ENCODE measurements at places on chromosomes 1 and 21.

DNA sequence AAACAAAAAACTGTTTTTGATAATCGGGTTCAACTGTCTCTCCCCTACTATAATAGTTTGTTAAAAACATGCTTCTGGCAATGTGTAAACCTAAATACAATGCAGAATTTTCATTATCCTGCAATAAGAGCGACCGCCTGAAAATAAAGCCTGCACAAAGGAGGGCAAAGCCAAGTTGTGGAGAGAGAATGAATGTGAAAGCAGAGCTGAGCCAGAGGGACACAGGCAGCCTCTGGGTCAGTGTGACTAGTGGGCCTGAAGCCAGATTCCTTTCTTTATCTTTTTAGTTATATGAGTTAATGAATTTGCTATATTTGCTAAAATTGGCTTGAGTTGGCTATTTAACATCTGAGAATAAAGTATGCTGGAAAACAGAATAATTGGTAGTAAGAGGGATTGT lies 615.2 kb downstream of the PLA2G4A start:
- no peak for DNase-seq

GRCh38 chr1:174167265-174167803 lies 8.0 kb downstream of the RABGAP1L start:
- DNase-seq = no peak

GRCh38 chr1:4549930-4550329 lies 104.5 kb upstream of the AJAP1 start:
- peak; percentile 33 for DNase-seq

- DNase-seq = peak; percentile 7
Observed at GRCh38 chr1:115426231-115426771, 88.3 kb upstream of the NGF start.

DNA sequence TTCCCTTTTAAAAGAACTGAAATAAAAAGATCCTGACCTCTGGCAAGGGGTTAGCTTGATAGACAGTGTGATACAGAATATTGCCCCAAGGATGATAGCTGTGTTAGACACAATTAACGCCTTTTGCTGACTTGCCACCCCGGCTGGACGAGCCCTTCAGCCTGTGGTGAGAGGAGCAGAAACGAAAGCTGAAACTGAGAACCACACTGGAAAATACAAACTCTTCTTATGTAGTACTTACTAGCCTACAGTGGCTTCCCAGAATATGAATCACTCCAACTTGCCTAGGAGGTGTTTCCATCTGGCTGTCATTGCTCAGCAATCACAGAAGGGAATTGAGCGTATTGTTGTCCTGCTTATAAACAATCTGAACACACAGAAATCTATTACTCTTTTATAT lies 22.9 kb downstream of the SAMSN1 start:
- no peak for DNase-seq

GRCh38 chr1:90356101-90356500 lies 361.0 kb downstream of the BARHL2 start:
- no peak for DNase-seq

GRCh38 chr1:78236716-78237115 lies 190.9 kb downstream of the GIPC2 start:
- no peak for DNase-seq

DNA sequence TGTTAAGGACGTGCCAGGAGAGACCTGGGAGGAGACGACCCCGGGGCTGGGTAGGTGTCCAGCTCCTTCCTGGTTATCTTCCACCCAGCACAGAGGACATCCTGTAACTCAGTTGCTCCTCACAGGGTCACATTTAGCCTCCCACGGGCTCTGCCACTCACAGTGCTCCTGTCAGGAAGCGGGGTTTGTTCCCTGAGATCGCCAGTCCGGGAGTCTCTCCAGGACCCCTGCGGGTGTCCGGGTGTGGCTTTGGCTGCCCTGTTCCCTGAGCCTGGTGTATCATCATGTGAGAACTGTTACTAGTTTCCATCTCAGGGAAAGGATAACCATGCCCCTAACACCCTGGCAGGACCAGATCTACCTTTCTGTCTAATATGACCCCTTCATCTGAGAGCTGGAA lies 158.2 kb upstream of the RUNX1 start:
- DNase-seq = no peak

DNA sequence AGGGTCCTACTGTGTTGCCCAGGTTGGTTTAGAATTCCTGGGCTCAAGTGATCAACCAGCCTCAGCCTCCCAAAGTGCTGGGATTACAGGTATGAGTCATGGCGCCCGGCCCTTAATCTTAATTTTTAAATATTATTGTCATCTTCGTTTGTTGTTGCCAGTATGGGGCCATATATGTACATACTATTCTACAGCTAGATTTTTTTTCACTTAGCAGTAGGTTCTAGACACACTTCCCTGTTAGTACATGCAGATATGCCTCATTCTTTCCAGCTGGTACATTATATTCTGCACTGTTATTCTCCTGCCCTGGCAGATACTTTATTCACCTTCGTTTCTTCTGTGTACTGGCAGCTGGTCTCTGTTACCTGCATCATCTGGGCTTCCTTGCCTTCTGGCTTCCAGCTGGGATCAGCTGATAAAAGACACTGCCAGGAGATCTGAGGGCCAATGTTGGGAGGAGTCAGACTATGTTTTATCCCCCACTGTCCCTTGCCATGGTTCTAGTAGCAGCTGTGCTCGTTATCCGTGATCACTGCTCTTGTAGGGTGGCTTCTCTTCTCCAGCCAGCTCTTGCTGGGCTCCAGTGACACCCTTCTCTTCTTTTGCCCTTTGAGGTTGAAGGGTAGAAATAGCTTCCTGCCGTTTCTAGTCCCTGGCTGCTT lies 24.7 kb downstream of the ST3GAL3 start:
- DNase-seq = no peak

DNA sequence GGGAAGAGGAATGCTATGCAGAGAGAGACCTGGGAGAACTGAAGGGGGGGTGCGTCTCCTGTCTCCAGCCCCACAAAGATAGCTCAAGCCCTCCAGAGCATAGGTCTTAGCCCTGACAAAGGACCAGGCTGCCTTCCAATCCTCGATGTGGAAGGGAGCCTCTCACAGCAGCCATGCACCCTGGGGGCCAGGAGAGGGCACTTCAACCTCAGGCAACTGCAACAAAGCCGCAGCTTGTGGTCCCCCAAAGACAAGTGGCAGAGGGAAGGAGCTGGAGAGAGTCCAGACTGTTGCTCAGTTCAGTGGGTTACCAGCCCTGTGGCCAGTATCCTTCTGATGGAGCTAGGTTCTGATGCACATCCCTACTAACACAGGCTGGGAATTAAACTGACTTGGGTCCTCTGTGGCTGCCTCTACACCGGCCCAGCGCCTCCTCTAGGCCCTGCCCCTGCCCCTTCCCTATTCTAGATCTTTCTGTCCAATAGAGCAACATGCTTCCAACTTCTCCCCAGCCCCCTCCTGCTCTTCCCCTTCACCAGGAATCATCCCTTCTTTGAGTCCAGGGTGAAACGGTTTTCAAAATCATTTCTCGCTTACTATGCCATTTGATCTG lies 100.7 kb upstream of the SPATA6 start:
- DNase-seq = peak; percentile 35

GRCh38 chr1:57024855-57025254 lies 59.0 kb upstream of the C8B start:
- DNase-seq = peak; percentile 0

DNA sequence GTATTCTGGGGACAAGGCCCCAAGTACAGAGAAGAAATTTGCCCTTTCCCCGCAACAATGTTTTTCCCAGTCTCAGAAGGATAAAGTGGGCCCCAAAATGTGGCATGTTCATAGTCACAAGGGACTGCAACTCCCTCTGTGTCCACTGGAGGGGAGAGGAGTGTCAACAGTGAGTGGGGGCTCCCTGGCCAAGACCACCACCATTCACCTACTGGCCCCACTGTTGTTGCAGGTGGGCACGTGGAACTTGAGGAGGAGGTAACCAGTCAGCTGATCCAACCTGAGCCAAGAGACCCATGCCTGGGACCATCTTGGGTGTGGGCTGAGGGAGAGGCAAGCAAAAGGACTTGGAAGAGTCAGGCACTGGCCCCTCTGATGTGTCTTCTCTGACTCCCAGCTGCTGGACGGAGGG lies 777 bp downstream of the NUDT17 start:
- peak; percentile 56 for DNase-seq

- no peak for DNase-seq
Observed at GRCh38 chr1:34900775-34901502, 28.5 kb downstream of the DLGAP3 start.

GRCh38 chr1:228228601-228229074 lies 20.8 kb downstream of the OBSCN start:
- peak; percentile 34 for DNase-seq

DNA sequence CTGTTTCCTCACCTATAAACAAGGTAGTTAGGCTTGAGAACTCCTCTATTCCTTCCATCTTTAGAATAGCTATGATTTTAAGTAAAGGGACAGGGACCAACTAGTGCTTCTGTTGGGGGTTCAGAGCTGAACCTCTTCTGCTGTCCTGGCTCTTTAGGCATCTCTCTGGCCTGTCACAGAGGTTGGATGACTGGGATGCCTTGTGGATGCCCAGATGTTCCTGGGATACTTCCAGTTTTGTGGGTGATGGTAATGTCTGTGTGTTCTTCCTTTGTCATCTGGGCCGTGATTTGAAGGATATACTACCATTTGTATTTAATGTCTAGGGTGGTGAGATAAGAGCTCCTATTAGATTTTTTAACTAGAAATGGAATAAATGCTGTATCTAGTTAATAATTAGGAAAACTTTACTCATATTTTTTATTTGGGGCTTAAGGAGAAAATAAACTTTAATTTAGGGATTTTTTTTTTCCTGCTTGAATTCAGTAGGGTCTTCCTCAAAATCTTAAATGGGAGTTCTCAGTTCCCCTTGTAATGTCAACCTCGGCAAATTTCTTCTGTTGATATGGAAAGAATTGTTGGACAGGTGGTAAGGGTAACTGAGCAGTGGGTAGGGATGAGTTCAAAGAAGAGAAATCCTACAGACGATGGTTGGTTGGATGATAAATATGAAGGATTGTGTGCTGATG lies 47.2 kb downstream of the LAMC1 start:
- DNase-seq = no peak

DNA sequence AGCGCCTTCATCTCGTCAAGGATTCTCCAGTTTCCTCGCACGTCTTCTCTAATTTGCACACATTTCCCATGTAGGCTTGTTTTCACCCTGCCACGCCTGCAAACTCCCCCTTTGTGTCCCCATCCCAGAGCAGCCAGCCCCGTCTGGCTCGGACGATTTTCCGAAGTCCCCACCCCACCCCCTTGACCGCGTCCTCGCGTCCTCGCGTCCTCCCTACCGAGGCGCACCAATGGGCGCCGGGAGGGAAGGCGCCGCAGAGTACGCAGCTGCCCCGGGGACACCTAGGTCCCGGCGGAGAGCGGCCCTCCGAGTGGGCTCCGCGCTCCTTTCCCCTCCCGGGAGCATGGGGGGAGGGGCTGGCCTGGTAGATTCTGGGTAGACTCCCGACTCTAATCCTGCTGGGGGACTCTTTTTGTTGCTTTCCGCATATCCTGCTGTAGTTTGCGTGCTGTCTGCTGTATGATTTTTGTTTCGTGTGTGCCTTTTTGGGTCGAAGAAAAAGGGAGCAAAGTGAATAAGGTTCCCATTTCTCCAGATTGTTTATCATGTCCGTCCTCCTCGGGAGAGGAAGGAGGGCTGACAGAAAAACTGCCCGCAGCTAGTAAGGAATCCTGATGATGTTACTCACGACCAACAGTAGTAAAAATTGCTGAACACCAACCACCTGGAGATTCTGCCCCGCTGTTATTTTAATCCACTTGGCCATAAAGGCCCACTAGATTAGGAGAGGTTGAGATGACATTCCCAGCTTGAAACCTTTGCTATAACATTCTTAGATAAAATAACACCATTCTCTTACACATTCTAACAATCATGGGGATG lies 1.5 kb downstream of the CACHD1 start:
- DNase-seq = no peak

DNA sequence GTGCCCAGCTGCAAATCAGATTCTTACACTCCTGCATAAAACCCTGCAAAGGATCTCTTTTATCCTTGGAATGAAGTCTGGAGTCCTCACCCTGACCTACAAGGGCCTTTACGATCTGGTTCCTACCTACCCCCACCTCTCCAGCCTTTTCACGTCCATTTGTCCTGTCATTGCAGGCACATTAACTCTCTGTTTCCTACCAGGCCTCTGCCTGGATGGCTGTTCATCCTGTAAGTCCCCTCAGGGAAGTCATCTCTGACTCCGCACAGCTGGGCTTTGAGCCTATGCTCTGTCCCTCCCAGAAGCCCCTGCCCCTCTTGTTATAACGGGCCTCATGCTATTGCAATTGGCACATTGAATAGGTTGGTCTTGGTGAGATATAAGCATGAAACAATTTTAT lies 96.8 kb upstream of the USP24 start:
- DNase-seq = no peak

DNA sequence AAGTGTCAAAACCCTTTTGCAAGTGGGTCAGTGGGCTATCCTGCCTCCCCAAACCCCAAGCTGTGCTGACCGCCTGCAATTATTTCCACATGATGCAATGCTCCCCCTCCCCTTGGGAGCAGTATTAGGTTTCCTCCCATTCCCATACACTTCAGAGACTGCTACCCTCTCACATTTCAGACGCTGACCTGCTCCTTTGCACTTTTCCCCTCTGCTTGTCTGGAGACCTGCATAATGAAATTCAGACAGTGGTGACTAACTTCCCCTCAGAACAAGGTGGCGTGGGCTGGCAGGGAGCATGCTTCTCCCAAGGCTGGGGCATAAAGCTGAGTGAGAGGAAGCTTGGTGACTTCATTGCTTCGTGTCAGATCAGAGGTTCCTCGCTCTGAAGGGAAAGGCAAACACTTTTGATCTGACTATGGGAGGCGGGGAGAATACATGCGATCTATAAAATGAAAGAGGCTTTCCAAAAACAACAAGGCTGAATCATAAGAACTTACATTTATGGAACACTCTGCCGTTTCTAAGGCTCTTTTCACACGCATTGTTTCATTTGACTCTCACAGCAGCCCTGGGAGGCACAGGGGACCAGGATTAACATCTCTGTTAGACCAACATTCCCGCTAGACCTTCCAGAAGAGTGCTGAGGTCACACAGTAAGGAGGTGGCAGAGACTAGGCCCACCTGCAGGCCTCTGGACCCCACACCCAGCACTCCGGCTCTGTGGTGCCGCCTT lies 27.5 kb upstream of the ROR1 start:
- no peak for DNase-seq

- DNase-seq = no peak
Observed at GRCh38 chr1:105544475-105544874, 1512.0 kb upstream of the PRMT6 start.

DNA sequence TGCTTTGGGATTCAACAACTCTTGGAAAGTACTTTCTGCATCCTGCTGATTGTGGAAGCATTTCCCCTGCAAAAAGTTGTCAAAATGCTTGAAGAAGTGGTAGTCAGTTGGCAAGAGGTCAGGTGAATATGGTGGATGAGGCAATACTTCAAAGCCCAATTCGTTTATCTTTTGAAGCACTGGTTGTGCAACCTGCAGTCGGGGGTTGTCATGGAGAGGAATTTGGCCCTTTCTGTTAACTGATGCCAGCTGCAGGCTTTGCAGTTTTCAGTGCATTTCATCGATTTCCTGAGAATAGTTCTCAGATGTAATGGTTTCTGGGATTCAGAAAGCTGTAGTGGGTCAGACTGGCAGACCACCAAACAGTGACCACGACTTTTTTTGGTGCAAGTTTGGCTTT lies 47.6 kb upstream of the GJA5 start:
- DNase-seq = no peak

- DNase-seq = no peak
Observed at GRCh38 chr1:219741011-219741970, 128.4 kb upstream of the ZC3H11B start.
